NCI-H1930 (cell line): ENCODE measurements at places on chromosomes 3 and 15.

DNA sequence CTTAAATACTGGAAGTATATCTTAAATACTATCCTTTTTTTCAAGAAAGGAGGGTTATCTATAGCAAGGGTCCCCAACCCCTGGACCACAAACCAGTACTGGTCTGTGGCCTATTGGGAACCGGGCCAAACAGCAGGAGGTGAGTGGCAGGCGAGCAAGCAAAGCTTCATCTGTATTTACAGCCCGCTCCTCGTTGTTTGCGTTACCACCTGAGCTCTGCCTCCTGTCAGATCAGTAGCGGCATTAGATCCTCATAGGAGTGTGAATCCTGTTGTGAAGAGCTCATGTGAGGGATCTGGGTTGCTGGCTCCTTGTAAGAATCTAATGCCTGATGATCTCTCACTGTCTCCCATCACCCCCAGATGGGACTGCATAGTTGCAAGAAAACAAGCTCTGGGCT lies 26.1 kb downstream of the SUMF1 start:
- DNase-seq, result no peak

- no peak for DNase-seq
These were observed 88.5 kb downstream of the ZNF621 start for GRCh38 chr3:40613306-40613705.

DNA sequence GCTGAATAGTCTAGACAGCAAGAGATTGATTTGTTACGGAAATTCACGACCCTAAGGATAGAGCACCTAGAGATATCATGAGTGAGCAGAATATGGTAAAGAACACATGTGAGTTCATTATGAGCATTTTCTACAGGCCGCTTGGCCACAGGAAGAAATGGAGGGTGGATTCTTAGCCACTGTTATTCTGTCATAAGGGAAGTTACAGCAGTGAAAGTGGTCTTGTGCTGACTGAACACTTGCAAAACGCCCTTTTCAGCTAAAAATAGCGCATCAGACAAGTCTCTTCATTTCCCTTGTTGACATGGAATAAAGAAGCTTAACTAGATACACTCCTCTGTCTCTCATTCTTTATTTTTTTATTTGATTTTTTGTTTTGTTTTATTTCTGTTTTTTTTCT lies 19.8 kb downstream of the DGKG start:
- DNase-seq, result no peak

DNA sequence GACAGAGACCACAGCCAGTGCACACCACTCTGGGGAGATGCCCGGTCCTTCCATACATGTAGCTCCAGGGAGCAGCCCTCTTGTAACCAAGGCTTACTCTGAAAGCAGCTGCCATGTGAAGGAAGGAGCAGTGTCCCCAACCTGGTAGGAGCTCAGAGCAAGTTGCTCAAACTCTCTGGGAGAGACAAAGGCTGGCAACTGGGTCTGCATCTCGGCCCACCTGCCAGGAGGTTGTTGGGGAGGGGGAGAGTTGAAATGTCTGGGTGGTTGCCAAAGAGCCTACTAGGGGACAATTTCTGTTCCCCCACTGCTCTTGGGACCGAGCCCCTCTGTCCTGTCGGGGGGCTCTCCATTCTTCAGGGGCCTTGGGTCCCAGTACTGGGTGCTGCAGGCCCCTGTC lies 309.9 kb downstream of the TLE3 start:
- DNase-seq, result no peak

GRCh38 chr3:124609402-124609801 lies 120.8 kb upstream of the UMPS start:
- DNase-seq, result no peak

DNA sequence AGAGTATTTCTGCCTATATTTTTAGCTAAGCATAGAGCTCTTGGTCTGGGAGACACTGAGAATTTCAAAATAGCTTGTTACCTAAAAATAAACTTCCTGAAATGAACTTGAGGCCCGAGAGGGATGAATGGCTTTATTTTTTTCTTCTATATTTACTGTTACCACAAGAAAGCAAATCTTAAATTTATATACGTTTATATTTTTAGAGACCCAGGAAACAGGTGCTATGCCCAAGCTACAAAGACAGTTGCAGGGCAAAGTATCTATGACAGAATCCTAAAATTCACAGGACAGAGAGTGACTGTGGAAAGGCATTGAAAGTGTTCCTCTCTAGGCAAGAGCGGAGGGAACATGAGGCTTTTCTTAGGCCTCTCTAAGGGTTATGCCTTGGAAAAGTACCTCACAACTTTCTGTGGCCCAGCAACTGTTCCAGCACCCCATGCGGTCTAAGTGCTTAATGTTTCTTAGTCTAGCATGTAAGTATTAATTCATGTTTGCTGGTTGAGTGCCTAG lies 36.5 kb downstream of the TGFBR2 start:
- no peak for DNase-seq

DNA sequence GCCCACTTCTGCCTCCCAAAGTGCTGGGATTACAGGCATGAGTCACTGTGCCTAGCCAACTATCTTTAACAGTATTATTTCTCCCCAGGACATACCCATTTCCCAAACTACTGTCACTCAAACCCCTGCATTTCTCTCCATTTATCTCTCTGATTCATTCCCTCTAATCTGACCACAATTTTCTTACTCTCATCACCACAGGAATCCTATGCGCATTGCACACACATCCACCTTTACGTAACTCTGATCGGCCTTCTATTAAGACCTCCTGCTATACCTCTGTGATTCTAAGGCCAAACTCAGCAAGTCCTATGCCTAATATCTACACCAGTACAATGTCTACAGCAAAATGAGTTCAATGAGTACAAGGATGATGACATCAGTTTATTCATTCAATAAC lies 235.0 kb downstream of the ULK4 start:
- DNase-seq, result no peak

GRCh38 chr3:160598865-160599264 lies 33.5 kb upstream of the KPNA4 start:
- no peak for DNase-seq

GRCh38 chr3:19734453-19734852 lies 199.6 kb downstream of the EFHB start:
- no peak for DNase-seq

DNA sequence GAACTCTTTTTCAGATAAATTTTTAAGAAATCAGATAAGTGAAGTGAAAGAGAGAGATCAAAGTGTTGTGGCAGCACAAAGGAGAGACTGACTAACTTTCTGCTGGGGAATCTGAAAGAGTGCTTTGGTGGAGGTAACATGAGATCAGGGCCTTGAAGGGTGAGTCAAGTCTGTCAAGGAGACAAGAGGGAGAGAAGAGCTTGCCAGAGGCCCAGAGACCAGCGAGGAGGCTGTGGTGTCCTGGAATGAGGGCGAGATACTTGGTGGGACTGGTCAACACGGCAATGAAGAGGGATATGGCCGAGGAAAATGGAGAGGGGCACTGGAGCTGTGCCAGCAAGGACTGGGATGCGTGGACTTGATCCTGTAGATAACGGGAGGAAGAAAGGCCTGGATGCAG lies 4.6 kb downstream of the TADA3 start:
- DNase-seq, result no peak

DNA sequence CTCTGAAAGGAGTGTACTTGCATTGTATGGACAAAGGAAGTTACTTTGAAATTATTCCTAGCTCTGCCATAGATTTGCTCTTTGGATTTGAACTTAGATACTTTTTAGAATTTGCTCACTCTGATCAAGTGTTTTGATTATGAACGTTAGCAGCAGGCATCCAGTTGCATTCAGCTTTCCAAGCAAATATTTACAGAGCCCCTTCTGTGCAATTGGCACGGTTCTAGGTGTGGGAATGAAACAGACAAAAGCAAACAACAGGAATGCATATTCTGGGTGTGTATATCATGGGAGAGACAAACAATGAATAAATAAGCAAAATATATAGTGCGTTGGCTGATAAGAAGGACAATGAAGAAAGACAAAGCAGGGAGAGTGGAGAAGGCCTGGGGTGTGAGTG lies 125.5 kb upstream of the ADAMTS9 start:
- no peak for DNase-seq

GRCh38 chr15:58201516-58201915 lies 63.3 kb downstream of the AQP9 start:
- no peak for DNase-seq

DNA sequence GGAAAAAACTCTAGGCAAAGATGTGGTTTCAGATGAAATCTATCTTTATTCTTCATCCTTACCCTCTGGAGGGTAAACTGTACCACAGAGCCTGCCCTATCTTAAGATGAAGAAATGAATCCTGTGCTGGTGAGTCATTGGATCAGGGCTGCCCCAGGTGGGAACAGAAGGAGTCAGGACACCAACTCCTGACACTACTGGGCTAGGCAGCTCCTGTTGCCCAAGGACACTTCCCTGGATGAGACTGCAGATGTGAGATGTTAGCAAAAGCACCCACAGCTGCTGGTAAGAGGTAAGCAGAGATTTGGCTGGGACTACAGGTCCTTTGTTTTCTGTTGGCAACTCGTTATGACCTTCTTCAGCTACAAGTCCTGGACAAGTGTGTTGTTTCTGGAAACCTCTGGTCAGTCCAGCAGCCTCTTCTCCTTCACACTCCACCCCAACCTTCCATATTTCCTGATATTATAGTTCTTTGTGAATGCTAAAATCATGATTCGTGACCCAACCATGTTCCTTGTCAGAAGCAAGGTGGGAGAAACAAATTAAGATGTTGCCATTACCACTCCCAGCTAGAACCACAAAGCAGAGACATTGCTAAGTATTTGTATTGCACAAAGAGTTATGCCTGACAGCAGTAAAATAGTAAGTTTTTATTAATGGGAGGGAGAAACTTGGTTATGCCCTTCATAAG lies 104.2 kb upstream of the TGFBR2 start:
- no peak for DNase-seq

GRCh38 chr3:170697908-170698307 lies 112.0 kb upstream of the SLC7A14 start:
- DNase-seq, result peak; percentile 5
